Right cardiac atrium (tissue), 5 donors: ENCODE measurements at places on chromosomes 2 and 18.

DNA sequence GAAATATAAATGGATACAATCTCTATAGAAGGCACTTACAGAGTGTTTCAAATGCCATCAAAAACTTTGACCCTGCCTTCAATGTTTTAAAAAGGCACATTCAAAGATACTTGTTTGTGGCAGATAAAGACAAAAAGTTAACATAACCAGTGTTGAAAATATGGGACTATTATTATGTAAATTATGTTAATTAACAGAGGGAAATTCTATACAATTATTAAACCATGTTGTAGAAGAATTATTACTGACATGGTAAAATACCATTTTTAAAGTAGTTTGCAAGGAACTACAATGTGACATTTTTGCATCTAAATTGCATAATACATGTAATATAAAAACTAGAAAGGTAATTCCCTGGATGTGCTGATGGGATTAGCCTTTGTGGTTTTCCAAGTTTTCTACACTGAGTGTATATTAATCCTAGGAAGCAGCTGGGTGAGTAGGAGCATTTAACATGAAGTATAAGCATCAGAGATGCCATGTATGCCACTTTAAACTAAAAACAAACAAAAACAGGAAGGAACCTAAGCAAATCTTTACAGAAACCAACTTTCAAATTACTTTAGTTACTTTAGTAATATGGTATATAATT, 21.7 kb downstream of the MIB1 start:
- DNase-seq = no peak

GRCh38 chr2:65232636-65233035, 5.0 kb downstream of the ACTR2 start:
- no peak for DNase-seq

GRCh38 chr18:50662775-50663383, 103.0 kb downstream of the MAPK4 start:
- DNase-seq = no peak

GRCh38 chr2:9135822-9136558, 70.6 kb upstream of the ASAP2 start:
- no peak for DNase-seq
